ENCODE measurements at places on chromosomes 2 and 18.

GRCh38 chr2:18870307-18870706 is 280.9 kb upstream of the NT5C1B start:
- DNase-seq = no peak

GRCh38 chr18:62318228-62319180 is 6.6 kb upstream of the TNFRSF11A start:
- DNase-seq = no peak

GRCh38 chr18:74689251-74689650 is 91.6 kb downstream of the ZNF407 start:
- DNase-seq = no peak

DNA sequence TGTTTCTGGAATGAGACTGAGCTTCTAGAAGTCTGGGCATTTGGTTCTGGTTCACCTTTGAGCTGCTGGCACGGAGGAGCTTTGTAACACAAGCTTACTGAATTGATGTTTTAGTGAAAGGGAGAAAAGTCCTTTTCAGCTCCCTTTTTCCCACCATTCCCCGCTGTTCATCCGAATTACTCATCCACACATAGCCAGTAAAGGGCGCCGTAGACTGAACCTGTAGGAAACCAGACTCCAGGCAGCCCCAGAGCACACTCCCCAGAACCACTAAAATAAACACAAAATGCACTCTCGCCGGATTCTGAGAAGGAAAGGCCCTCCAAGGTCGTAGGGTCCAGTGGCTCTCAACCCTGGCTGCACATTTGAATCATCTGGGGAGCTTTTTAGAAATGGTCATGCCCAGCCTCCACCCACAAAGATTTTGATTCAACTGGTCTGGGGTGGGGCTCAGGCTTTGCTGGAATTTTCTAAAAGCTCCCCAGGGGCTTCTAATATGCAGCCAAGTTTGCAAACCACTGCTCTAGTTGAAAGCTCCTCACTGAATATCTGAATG is 29.6 kb downstream of the TCF7L1 start:
- DNase-seq = no peak

- no peak for DNase-seq
Measured at GRCh38 chr2:24160761-24161160, 14.1 kb upstream of the FAM228A start.

DNA sequence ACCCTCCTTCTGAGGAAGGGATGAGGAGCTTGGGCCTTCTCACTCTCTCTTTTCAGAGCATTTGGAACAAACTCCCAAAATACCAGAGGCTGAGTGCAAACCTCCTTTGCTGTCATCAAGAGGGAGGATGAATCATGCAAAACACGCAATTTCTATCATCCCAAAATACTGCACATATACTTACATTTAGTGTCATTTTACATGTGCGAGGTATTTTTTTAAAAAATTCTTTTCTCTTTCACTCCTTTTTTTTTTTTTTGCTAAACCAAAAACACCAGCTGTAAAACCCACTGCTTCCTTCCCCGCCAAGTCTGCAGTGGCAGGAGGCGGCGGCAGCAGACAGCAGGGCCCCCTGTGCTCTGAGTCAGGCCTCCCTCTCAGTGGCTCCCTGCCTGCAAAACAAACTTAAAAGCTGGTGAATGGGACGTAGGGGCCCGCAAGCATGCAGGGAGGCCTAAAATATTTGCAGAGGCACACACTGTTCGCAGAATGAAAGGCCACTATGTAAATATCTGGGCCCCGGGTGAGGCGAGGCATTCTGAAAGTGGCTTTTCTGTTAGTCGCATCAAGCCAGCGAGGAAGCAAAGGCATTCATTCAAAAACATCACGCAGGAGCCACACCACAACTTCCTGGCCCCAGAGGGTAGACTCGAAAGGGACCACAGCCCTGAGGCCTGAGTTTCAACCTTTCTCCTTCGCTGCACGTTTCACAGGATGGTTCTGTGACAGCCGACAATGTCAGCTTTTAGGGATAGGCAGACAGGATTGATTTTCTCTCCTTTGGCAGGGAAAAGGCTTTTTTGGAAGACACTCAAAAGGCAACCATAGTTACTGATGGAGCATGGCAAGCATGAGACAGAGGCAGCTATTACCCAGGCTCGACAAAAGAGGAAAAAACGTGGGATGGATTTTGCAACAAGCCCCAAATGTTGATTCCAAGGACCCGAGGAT is 73.4 kb downstream of the ACTR2 start:
- no peak for DNase-seq

DNA sequence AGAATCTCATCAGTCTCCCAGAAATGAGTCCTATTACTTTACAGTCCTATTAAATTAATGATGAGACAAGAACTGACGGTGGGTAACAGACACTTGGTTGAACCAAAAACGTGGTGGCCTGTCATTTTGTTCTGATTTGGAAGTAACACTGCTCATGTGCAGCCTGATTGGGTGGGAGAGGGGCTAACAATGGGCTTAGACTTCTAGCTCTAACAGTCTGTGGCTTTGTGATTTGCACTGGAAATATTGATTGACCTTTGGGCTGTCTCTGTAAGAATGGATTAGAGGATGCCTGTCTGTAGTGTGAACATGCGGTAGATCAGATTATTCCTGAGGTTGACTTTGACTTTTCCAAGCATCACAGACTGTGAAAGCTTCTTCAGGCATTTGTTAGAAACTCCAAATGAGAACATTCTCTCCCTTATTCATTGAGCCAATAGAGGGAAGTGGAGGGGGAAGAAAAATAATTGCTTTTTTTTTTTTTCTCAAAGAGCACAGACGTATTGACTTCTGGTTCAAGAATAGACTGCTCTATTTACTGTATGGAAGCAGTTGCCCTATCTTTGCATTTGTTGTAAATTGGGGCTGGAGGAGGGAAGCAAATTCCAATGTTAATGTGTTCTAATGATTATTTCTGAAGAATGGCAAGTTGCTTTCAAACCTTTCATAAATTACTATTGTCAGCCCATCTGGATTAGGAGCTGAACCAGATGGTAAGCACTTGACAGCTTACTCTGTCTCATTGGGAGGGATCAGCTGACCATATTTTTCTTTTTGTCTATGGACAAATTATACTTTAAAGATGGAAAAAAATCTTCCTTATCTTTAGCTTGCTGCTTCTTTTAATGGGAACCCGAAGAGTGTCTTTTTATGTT is 85.8 kb upstream of the TTN start:
- no peak for DNase-seq

DNA sequence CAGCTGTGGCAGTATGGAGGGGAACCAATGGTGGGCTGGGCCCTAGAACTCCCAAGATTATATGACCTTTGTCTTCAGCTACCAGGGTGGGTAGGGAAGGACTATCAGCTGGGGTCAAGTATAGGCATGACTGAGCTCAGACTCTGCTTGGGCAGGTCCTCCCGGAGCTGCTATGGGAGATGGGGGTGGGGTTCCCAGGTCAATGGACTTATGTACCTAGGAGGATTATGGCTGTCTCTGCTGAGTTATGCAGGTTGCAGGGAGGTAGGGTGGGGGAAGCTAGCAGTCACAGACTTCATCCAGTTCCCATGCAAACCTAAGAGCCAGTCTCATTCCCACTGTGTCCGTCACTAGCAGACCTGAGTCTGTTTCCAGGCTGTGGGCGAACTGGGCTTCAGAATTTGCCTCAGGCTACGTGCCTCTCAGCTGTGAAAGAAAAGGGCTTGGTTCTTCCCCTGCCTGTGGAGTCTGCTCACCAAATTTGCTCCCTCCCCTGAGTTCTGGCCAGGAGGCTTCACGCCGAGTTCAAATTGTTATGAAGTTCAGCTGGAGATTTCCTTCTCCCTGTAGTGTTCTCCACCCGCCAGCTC is 985.8 kb upstream of the NRXN1 start:
- DNase-seq = no peak

GRCh38 chr18:78049281-78049680 is 799.6 kb downstream of the GALR1 start:
- no peak for DNase-seq

GRCh38 chr2:119011162-119011909 is 69.3 kb downstream of the MARCO start:
- no peak for DNase-seq

GRCh38 chr2:12870692-12871091 is 154.0 kb downstream of the TRIB2 start:
- no peak for DNase-seq

DNA sequence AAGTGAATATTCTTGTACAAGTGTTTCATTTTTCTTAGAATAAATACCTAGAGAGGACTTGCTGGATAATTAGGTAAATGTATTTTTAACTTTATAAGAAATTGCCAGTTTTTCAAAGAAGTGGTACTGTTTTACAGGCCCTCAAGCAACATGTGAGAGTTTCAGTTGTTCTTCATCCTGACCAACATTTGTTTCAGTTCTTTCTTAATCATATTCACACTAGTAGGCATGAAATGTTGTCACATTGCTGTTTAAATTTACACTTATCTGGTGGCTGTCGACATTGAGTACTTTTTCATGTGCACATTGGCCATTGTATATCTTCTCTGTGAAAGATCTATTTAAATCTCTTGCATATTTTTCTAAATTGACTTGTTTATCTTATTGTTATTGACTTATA is 178.1 kb downstream of the ACOXL start:
- DNase-seq = no peak

- DNase-seq = no peak
Measured at GRCh38 chr2:100059638-100060037, 82.8 kb downstream of the AFF3 start.

DNA sequence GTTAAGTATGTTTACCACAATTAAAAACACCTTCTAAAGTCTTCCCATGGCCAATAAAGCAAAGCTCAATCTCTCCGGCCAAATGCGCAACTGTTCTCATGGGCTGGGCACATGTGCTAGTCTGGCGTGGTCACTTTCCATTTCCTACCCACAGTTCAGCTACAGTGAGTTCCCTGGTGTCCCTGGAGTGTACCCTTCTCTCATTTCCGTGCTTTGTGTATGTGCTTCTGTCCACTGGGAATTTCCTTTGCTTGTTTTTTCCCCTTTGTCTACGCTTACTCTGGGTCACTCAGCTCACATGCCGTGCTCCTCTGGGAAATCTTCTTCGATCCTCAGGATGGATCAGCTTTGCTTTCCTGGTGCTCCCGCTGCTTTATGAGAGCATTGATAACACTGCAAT is 69.6 kb upstream of the GYPC start:
- no peak for DNase-seq

- DNase-seq = no peak
Measured at GRCh38 chr18:22177327-22177871, 8.0 kb downstream of the GATA6 start.

DNA sequence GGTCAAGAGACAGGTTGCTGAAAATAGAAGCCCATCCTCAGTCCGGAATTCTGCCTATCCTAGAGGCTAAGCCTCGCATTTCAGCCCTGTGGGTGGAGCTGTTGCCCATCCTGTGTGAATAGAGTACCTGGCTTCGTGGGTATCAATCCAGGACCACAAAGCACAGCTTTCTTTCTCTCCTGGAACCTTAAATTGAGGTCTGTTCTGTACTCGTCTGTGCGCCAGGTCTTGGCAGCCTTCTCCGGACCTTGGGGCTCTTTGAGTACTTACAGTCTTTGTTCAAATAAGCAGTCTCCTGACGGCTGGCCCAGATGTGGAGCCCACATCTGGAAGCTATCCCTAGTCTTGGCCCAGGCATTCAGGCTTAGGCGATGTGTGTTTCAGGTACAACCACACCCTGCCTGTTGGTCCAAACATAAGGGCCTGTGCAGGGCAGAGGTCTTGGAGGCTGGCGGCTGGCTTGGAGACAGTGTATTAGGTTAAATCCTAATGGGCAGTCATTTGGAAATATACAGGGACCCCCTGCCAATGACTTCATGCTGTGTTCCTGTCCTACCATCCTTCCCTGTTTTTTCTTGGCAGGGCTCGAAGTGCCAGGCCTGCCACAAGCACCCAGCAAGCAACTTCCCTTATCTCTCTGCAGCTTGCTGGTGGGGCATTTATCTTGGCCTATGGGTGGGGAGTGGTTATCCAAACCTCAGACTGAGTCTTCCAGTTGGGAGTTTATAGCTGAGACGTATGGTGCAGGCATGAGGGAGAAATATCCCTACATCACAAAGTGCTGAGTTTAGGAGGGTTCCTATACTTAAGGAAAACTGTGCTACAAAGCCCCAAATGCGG is 294.1 kb downstream of the BCL2 start:
- no peak for DNase-seq

DNA sequence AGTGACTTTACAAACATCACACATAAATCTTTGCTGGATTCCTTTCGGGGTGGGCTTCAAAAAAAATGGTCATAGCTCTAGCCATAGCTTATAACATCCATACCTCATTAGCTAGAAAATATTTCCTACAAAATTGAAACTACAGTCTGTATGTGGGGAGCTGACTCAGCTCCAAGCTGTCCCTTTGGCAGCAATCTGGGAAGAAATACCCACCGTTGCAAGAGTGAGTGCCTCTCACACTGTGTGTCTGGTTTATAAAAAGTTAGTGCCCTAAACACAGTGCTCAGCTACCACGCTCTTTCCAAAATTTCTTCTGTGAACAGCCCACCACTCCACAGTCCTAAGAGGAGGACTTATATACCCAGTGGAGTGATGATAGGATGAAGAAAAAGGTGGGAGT is 170.1 kb downstream of the RBM43 start:
- DNase-seq = no peak
